ENCODE measurements at places on chromosomes 7 and 10. TPM values are rescaled to one million over a fixed set of nuclear protein-coding genes. Genes with fewer than 3 reads are reported as not detected.

The SFTPD gene
- not detected for total RNA-seq

The LRRN3 gene
- total RNA-seq = not detected

The RNLS gene
- total RNA-seq = 6.7 TPM

DNA sequence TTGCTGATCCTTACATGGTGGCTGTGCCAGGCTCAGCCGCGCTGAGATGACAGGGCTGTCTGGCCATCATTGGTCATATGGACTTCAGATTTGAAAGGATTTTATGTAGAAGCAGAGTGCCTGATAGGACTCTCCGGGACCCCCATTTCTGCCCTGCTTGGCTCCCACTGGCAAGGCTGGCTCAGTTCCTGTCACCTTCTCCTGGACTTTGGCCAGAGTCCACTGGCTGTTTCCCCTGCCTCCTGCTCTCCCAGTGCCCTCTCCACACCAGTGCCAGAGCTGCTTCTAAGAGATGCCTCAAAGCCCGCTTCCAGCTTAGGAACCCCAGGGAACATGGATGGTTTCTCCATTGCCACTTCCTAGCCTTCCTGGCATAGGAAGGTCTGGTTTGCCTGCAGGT, 5.1 kb upstream of the SH2D4B start:
- no peaks in the 10 kb centered on the region for H3K36me3 ChIP-seq
- peaks cover 5% of the 10 kb centered on the region for H3K4me1 ChIP-seq
- no peak overlapping the region for H3K4me3 ChIP-seq

Measured in stomach (tissue), 19 donors.